WTC11 (cell line): ENCODE measurements at places on chromosomes 7 and 10. TPM values are rescaled to one million over a fixed set of nuclear protein-coding genes. Genes with fewer than 3 reads are reported as not detected.

Gene CYP3A7
- not detected in 3 replicates for total RNA-seq

Gene AGMO
- total RNA-seq = 0.77 to 1.1 TPM (median 1.0 TPM) in 3 replicates

Gene GJD4
- not detected in 3 replicates for total RNA-seq

Gene UNCX
- total RNA-seq = not detected in 3 replicates

Gene GIMAP7
- total RNA-seq = 0.37 to 0.48 TPM (median 0.37 TPM) in 3 replicates

Gene LBX1
- not detected in 3 replicates for total RNA-seq

Gene CALY
- 0.63 to 1.8 TPM (median 1.4 TPM) in 3 replicates for total RNA-seq

Gene HDAC9
- total RNA-seq = 14.6 to 18.8 TPM (median 18.0 TPM) in 3 replicates

Gene MINPP1
- total RNA-seq = 25.5 to 29.9 TPM (median 29.1 TPM) in 3 replicates

Gene CFAP46
- total RNA-seq = 2.9 to 3.4 TPM (median 3.3 TPM) in 3 replicates

Gene TAS2R5
- total RNA-seq = 0.90 to 1.8 TPM (median 1.4 TPM) in 3 replicates

Gene SLC26A3
- total RNA-seq = 0.28 to 0.44 TPM (median 0.30 TPM) in 3 replicates

Gene FZD8
- 9.9 to 13.7 TPM (median 10.1 TPM) in 3 replicates for total RNA-seq

Gene GPR22
- not detected in 3 replicates for total RNA-seq

Gene TMEM176B
- 1.0 to 1.6 TPM (median 1.3 TPM) in 3 replicates for total RNA-seq

Gene CALN1
- total RNA-seq = 9.7 to 11.0 TPM (median 10.5 TPM) in 3 replicates

Gene FGFBP3
- 53.0 to 68.2 TPM (median 55.0 TPM) in 3 replicates for total RNA-seq

Gene SVOPL
- 1.9 to 2.7 TPM (median 2.2 TPM) in 3 replicates for total RNA-seq

Gene TRPV6
- total RNA-seq = 0.63 to 2.0 TPM (median 0.80 TPM) in 3 replicates

Gene INMT
- 3.5 to 5.6 TPM (median 4.4 TPM) in 3 replicates for total RNA-seq

Gene ANKRD26
- total RNA-seq = 7.3 to 10.2 TPM (median 8.1 TPM) in 3 replicates

Gene AGBL3
- total RNA-seq = 1.6 to 2.1 TPM (median 2.0 TPM) in 3 replicates

Gene ZP3
- total RNA-seq = 1.8 to 9.3 TPM (median 3.3 TPM) in 3 replicates

Gene GALNT17
- total RNA-seq = 61.1 to 70.0 TPM (median 67.9 TPM) in 3 replicates

Gene PVRIG
- 0.37 to 0.55 TPM in 2 of 3 replicates, not detected in the other for total RNA-seq

Gene STAMBPL1
- 3.9 to 4.6 TPM (median 4.2 TPM) in 3 replicates for total RNA-seq

Gene MMP21
- total RNA-seq = not detected in 3 replicates

Gene COL26A1
- 64.4 to 70.9 TPM (median 67.0 TPM) in 3 replicates for total RNA-seq

Gene FGF8
- 14.0 to 28.9 TPM (median 16.4 TPM) in 3 replicates for total RNA-seq

Gene FKBP6
- total RNA-seq = 0.09 to 0.11 TPM in 2 of 3 replicates, not detected in the other

Gene P4HA1
- 34.4 to 62.8 TPM (median 59.9 TPM) in 3 replicates for total RNA-seq

Gene TRIM56
- total RNA-seq = 23.1 to 24.2 TPM (median 23.4 TPM) in 3 replicates

Gene CCDC7
- total RNA-seq = 1.7 to 1.9 TPM (median 1.8 TPM) in 3 replicates

Gene SPDYE5
- total RNA-seq = not detected in 3 replicates

Gene OR6B1
- not detected in 3 replicates for total RNA-seq

Gene ODAD2
- 4.1 to 4.3 TPM (median 4.1 TPM) in 3 replicates for total RNA-seq

Gene RSPH10B2
- 0.25 to 0.44 TPM in 2 of 3 replicates, not detected in the other for total RNA-seq

Gene SNX13
- total RNA-seq = 27.5 to 30.0 TPM (median 29.3 TPM) in 3 replicates

Gene OR2A5
- not detected in 3 replicates for total RNA-seq

Gene KLF14
- total RNA-seq = not detected in 3 replicates

Gene PPP1R9A
- total RNA-seq = 16.8 to 18.7 TPM (median 18.0 TPM) in 3 replicates

Gene CLDN15
- total RNA-seq = 5.9 to 6.9 TPM (median 6.5 TPM) in 3 replicates

Gene TACC2
- 22.2 to 28.9 TPM (median 23.1 TPM) in 3 replicates for total RNA-seq

Gene GPNMB
- total RNA-seq = 0.57 to 1.7 TPM (median 1.1 TPM) in 3 replicates

Gene SPAM1
- total RNA-seq = not detected in 3 replicates

Gene SFRP4
- total RNA-seq = 0.07 to 0.24 TPM (median 0.09 TPM) in 3 replicates

Gene CLDN3
- 20.7 to 35.1 TPM (median 34.8 TPM) in 3 replicates for total RNA-seq

Gene TMEM196
- total RNA-seq = 0.11 to 0.42 TPM (median 0.16 TPM) in 3 replicates

Gene INA
- 16.6 to 20.3 TPM (median 17.3 TPM) in 3 replicates for total RNA-seq

Gene PTPN20
- total RNA-seq = 0.96 to 2.0 TPM (median 1.7 TPM) in 3 replicates

Gene ANK3
- 69.0 to 69.6 TPM (median 69.3 TPM) in 3 replicates for total RNA-seq

Gene SYPL1
- 48.5 to 54.8 TPM (median 49.6 TPM) in 3 replicates for total RNA-seq

Gene IGFBP1
- total RNA-seq = 0.18 to 0.37 TPM in 2 of 3 replicates, not detected in the other

Gene IRF5
- total RNA-seq = 0.66 to 0.71 TPM (median 0.69 TPM) in 3 replicates

Gene UPP1
- 34.6 to 55.6 TPM (median 37.7 TPM) in 3 replicates for total RNA-seq

Gene HOXA5
- 0.14 TPM in 1 of 3 replicates, not detected in the others for total RNA-seq
